ENCODE measurements at places on chromosomes 5 and 9.

DNA sequence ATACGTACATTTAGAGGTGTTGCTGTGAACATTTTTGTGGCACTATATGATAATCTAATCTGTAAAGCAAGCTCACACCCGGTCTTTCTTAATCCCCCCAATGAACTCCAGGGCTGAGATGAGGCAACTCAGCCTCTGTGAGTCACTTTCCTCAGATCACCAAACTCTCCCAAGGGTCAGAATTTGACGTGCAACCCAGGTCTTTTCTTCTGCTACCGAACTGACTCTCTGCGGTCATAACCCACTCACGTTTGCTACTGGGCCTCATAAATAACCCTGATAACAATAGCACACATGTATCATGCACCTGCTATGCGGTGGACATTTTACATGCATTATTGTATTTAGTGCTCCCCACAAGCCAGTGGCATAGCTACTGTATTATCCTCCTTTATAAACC, 153.1 kb downstream of the DROSHA start:
- no peak for DNase-seq

- DNase-seq, result no peak
Measured at GRCh38 chr9:26244661-26245451, 566.6 kb upstream of the TUSC1 start.

DNA sequence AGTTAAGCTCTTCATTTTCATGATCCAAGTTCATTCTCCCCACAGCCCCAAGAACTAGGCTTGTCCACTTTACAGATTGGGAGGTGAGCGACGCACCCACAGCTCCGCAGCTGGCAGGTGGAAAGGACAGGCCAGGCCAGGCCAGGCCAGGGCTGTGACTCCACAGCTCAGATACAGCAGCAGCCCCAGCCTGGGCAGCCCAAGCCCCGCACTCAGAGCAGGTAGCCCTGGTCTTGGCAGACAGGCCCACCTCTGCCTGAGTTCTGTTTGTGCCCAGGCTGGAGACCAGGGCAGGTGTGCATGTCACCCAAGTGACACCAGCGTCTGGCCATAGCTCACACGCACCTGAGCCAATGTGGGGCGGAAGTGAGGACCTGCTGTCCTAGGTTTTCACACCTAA, 124.7 kb downstream of the WNK2 start:
- DNase-seq, result no peak

- no peak for DNase-seq
Measured at GRCh38 chr5:77076961-77077828, 9.9 kb downstream of the ZBED3 start.

- peak; percentile 33 for DNase-seq
Measured at GRCh38 chr9:123997665-123998277, 13.8 kb upstream of the LHX2 start.

DNA sequence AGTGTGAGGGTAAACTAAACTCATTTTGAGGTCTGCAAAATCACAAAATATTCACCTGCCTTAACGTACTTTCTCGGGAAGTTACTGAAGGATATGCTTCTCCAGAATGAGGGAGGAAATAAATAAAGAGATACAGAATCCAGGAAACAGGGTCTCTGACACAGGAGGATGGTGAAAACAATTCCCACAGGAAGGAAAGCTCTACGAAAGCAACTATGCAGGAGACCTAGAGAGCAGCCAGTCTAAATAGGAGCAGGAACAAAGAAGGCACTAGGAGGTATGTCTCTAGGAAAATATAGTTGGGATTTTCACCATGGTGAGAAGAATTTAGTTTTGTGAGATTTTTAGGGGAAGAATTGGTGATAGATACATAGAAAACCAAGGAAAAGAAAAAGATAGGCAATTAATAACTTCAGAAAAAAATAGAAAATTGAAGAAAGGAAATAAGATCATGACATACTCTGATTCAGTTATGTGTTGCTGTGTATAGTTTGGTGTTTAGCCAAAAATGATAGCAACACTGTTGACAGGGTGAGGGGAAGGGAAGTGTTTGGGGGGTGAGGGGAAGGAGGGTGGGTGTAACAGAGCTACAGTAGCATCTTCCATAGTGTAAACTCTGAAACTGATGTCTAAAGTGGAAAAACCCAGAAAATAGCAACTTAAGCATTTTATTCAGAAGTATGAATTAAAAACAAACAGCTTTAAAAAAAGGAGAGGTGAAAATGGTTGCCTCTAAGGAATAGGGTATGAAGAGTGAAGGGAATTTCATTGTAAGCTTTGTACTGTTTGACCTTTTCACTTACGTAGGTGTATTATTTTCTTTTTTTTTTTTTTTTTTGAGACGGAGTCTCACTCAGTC, 9.8 kb downstream of the GPR21 start:
- DNase-seq, result no peak

Data from DMS53 (cell line).